DND-41 (cell line): ENCODE measurements at places on chromosomes 16 and 17.

DNA sequence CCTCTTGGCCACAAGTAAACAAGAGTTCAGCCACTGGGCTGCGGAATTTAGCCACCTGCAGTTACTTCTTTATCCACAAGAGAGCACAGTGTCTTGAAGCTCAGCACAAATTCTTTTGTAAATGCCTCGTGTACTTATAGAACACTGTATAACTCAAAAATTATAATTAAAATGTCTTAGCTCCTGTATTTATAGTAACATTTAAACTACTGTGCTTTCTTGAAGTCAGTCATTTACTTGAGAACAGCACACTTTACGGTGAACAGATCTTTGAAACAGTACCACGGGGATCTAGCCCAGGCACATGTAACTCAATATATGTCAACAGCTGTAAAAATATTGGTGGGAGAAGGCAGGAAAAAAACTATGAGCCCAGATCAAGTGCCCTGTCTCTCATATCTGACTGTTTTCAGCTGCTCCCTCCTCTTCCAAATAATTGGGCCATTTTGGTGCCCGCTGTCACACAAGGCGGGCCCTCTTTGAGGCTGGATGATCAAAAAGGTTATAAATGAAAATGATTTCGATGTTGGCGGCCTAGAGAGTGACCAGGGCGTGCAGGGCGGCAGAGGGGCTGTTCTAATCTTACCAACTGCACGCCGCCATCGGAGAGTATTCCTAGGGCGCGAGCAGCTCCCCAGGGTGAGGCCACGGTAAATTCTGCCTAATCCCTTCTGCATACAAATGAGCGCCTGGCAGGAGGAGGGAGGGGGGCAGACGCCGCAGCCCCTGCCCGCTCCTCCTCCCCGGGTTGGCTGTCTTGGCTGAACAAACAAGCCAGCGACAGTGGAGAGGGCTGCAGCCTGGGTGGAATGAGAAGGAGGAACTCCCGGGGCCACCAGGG lies 183.2 kb downstream of the C16orf78 start:
- DNase-seq: no peak

- DNase-seq: no peak
These were observed 16.4 kb downstream of the NF1 start for GRCh38 chr17:31111183-31111582.

- DNase-seq: no peak
These were observed 6.5 kb upstream of the ZNF778 start for GRCh38 chr16:89210904-89211515.

DNA sequence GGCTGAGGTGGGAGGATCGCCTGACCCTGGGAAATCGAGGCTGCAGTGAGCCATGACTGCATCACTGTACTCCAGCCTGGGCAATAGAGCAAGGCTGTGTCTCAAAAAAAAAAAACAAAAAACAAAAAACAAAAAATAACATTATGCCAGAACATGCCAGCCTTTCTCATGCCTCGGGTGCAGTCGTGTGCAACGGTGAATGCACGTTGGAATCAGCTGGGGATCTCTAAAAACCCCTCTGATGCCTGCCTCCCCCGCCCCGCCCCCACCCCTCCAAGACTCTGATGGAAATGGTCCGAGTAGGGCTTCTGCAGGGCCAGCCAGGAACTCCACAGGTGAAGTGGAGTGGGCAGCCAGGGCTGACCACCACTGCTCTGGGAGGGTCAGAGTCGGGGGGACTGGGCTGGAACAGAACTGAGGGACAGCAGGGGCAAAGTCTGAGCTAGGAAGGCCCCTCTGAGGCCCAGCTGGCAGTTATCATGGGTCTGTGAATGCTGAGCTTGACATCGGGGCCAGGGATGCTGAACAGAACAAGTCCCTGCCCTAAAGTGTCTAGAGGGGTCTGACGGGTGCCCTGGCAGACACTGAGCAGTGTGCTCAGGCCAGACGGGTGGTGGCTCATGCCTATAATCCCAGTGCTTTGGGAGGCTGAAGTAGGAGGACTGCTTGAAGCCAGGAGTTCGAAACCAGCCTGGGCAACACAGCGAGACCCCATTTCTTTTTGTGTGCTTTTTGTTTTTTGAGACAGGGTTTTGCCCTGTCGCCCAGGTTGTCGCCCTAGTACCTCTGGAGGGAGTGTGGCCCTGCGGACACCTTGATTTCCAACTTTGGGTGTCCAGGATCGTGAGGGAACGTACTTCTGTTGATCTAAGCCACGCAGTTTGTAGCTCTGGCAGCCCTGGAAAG lies 193.4 kb upstream of the GSE1 start:
- DNase-seq: peak; percentile 3

- DNase-seq: no peak
These were observed 6.7 kb upstream of the EVI2A start for GRCh38 chr17:31328160-31328535.

- no peak for DNase-seq
These were observed 75.2 kb downstream of the TANC2 start for GRCh38 chr17:63041251-63041650.

- no peak for DNase-seq
These were observed 22.3 kb upstream of the ZNHIT3 start for GRCh38 chr17:36463916-36464764.

GRCh38 chr17:78648293-78648692 lies 71.1 kb upstream of the DNAH17 start:
- no peak for DNase-seq

DNA sequence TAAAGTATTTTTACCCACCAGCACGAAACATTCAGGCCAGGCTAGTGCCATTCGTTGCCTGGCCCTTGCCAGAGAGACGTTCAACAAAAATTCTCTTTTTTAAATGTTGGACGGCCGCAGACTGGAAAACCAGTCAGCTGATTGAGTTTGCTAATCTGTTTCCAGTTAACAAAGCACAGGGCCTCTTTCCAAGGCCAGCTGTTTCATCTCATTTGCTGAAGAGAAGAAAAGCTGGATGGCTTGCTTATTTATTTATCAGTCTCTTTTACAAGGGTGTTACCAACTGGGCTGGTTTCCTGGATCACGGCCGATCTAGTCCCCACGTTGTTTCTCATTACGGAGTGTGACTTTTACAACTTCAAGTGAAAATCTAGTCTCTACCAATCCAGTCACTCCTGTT lies 418.7 kb upstream of the DYNLRB2 start:
- no peak for DNase-seq

GRCh38 chr16:87806641-87807546 lies 41.1 kb upstream of the KLHDC4 start:
- DNase-seq: peak; percentile 94

DNA sequence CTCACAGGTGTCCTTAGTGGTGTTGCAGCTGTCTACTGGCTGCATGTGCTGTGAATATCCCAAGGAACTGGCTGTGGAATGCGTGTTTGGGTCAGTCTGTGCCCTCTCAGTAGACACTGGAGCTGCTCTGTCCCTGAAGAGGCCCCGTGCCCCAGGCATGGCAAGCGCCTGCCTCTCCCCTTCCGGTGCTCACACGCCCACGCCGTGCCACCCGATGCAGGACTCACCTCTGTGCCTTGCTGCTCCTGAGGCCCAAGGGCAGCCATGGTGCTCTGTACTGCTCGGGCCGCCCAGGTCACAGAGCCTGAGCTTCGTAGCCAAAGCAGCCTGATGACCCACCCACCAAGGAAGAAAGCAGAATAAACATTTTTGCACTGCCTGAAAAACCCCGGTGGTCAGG lies 10.0 kb downstream of the RGS11 start:
- no peak for DNase-seq

GRCh38 chr17:68603027-68603426 lies 1.9 kb upstream of the FAM20A start:
- DNase-seq: no peak

DNA sequence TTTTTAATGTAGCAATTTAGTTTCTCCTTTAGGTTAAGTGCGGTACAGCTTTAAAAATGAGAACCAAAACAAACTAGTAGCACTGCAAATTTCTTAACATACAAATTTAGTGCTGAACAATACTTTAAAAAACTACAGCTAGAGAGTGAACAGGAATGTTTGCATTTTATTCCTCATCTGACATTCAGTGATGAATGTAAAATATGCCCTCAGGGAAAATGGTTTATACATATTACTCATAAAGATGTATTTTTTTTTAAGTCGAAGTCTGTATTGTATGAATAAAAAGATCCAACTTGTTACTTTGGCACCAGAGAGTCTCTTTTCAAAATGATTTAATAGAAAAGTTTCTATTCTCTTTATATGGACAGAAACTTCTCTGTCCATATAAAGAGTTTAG lies 96.8 kb downstream of the BRIP1 start:
- DNase-seq: no peak

DNA sequence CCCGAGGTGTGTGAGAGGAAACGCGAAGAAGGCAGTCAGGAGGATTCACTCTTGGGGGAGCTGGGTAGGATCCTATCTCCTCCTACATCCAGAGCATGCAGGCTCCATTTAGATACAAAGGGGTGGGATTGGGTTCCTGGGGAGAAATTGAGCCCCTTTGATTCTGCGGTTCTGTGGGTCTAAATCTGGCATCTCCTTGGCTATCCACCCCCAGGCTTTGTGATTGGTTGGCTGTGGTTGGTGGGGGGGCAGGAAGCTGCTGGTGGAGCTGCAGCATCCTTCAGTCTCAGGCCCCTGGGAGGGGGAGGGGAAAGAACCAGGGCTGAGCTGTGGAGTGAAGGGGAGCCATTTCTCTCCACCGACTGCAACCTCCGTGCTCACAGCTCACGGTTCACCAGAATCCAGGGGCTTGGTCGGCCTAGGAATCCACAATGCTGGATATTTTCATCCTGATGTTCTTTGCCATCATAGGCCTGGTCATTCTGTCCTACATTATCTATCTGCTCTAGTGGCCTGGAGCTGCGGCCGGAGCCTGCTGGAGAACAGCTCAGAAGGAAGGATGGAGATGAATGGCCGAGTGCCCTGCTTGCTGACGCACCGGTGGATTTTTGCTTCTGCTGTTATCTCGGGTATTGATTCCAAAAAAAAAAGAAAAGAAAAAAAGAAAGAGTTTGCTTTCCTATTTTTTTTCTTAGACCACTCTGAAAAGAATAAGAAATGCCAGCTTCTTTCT lies at the start of gene LASP1NB:
LASP1NB (plus strand) TSS at position 352 of the 733 bp plus-strand sequence.
- peak; percentile 70 for DNase-seq

DNA sequence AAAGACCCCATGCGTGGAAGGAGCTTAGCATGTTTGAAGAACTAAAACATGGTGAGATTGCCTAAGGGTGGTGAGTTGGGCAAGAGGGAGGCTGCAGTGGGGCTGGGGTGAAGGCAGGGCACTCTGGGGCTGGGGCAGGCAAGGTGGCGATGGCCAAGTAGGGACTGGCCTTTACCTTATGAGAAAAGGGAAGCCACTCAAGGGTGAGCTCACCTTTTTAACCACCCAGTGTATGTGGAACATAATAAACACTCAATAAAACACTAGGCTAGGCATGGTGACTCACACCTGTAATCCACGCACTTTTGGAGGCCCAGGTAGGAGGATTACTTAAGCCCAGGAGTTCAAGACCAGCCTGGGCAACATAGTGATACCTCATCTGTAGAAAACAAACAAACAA lies 37.7 kb downstream of the LYRM9 start:
- no peak for DNase-seq

DNA sequence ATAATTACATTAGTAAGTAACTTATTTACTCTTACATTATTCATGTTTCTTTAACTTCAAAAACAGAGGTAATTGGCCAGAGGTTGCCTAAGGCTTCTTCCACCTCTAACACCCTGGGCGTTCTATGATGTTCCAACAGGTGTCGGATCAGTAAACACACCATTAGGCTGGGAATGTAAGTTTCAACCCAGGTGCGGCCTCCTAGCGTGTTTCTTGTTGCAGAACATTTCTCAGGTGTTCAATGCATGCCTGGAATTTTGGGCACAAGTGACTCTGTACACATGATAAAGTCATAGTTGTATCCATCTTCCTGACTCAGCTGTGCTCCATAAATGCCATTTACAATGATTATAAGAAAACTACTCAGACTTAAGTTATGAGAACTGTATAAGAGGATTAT lies 1.0 kb downstream of the KRTAP2-2 start:
- DNase-seq: no peak
